ENCODE measurements at places on chromosomes 16 and 17.

DNA sequence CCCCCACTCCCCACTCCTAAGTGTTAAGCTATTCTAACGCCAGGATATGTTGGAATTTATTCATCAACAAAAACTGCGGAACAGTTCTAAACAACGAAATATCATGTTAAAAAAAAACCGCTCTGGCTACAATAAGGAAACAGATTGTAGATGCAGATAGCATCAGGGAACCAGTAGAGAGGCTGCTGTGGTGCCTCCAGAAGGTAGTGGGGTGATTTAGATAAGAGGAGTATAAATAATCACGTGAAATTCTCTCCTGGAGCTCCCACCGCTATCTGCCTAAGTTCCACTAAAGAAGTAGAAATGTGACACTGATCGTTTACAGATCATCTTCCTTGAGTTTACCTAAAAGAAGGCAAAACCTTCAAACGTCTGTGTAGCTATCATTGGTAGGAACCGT is 8.0 kb downstream of the AHSP start:
- no peak for DNase-seq

DNA sequence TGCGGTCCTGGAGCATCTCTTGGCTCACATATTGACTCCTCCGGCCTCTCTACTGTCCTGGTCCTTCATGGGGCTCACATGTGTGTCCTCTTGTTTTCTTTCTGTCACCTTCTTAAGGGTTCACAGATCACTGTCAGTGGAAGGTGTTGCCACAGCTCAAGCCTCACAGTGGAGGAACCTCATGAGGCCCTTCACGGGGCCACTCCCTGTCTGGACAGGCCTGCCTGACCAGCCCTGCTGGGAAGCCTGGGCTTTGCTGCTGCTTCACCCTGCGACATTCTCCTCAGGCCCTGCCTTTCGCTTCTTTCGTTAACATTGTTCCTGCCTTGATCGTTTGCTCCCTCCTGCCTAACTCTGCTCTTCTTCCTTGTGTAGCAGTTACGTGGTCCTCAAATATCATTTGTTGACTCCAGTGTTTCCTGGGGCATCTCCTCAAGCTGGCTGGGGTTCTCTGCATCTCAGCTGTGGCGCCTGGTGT is 55.9 kb downstream of the WDR45B start:
- DNase-seq = no peak

DNA sequence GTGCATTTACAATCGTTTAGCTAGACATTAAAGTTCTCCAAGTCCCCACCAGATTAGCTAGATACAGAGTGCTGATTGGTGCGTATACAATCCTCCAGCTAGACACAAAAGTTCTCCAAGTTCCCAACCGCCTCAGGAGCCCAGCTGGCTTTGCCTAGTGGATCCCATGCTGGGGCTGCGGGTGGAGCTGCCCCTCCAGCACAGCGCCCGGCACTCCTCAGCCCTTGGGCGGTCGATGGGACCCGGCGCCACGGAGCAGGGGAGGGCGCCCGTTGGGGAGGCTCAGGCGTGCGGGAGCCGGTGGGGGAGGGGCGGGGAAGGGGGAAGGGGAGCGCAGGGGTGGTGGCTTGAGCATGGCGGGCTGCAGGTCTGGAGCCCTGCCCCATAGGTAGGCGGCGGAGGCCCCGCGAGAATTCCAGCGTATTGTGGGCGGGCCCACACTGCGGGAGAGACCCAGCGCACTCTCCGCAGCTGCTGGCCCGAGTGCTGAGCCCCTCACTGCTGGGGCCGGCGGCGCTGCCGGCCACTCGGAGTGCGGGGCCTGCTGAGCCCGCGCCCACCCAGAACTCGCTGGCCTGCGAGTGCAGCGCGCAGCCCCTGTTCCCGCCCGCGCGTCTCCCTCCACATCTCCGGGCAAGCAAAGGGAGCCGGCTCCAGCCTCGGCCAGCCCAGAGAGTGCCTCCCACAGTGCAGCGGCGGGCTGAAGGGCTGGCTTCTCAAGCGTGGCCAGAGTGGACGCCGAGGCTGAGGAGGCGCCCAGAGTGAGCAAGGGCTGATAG is 907.5 kb downstream of the CDH8 start:
- no peak for DNase-seq

- no peak for DNase-seq
Observed at GRCh38 chr17:1995907-1996799, 29.0 kb downstream of the RTN4RL1 start.

- no peak for DNase-seq
Observed at GRCh38 chr17:33050611-33051140, 59.0 kb downstream of the SPACA3 start.

- DNase-seq = no peak
Observed at GRCh38 chr17:48625495-48626244, 488 bp downstream of the HOXB9 start.

- peak; percentile 42 for DNase-seq
Observed at GRCh38 chr16:12721841-12722421, 81.8 kb downstream of the CPPED1 start.

GRCh38 chr17:50014471-50015088 is 19.6 kb upstream of the DLX3 start:
- DNase-seq = no peak

- no peak for DNase-seq
Observed at GRCh38 chr16:20510323-20510722, 59.0 kb downstream of the ACSM2A start.

GRCh38 chr16:85673529-85674417 is 15.0 kb downstream of the GINS2 start:
- DNase-seq = no peak

GRCh38 chr17:60729854-60730253 is 52.2 kb downstream of the BCAS3 start:
- no peak for DNase-seq

DNA sequence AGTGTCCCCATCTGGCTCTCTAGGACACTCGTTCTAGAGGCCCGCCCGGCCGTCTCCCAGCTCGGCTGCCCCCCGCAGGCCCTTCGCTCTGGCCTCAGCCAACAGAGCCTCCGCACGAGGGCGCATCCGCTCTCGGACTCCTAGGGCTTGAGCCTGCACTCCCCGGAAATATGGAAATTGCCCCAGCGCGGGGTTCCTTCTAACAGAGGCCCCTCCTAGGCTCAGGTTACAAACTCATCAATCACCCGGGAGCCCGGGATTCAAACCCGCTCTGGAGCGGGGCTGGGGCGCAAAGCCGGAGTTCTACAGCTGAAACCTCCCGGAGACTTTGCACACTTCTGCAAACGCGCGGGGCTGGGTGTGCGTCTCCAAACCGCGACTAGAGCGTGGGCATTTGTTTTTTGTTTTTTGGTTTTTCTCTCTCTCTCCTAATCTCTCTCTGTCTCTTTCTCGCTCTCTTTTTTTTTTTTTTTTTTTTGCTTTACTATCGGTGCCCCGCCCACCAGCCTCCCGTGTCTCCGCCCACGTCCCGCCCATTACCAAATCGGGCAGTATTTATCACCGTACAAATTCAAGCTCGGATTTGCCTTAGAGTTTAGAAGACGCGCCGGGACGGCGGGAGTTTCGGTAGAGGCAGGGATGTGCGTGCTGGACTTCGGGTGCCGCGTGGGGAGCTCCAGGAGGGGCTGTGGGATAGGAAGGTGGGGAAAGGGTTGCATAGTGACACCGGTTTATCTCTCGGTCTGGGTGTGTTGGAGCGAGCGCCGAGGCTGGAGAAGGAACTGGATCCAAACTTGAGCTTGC is 2.4 kb upstream of the FOXL1 start:
- DNase-seq = no peak

DNA sequence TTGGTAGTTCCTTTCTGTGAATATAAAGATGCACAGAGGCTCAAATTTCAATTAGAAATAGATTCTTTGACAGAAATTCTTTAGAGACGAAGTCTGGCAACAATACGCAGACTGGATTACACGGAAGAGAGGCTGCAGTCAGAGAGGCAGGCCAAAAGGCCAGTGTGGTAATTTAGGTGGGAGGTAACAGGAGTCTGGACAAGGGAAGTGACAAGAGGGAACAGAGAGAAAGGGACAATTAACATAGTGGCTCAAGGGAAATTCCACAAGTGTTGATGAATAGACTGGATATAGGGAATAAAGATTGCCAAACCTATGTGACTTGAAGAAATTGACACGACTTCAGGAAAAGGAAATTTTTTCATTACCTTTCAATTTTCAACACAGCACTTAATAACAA is 54.6 kb downstream of the STX8 start:
- DNase-seq = no peak

- no peak for DNase-seq
Observed at GRCh38 chr16:23152386-23153178, 3.3 kb upstream of the USP31 start.

- DNase-seq = no peak
Observed at GRCh38 chr17:596763-597644, 117.6 kb downstream of the VPS53 start.

DNA sequence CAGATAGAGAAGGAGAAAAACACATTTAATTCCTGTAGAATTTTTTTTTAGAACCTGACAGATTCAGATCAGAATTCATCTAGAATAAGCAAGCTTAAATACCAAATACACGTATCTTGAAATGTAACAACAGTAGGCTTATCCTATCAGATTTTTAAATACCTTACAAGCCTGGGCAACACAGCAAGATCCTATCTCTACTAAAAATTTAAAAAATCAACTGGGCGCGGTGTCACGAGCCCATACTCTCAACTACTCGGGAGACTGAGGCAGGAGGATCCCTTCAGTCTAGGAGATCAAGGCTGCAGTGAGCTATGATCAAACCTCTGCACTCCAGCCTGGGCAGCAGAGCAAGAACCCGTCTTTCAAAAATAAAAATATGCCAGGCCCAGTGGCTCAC is 13.5 kb downstream of the ACOX1 start:
- DNase-seq = no peak

DNA sequence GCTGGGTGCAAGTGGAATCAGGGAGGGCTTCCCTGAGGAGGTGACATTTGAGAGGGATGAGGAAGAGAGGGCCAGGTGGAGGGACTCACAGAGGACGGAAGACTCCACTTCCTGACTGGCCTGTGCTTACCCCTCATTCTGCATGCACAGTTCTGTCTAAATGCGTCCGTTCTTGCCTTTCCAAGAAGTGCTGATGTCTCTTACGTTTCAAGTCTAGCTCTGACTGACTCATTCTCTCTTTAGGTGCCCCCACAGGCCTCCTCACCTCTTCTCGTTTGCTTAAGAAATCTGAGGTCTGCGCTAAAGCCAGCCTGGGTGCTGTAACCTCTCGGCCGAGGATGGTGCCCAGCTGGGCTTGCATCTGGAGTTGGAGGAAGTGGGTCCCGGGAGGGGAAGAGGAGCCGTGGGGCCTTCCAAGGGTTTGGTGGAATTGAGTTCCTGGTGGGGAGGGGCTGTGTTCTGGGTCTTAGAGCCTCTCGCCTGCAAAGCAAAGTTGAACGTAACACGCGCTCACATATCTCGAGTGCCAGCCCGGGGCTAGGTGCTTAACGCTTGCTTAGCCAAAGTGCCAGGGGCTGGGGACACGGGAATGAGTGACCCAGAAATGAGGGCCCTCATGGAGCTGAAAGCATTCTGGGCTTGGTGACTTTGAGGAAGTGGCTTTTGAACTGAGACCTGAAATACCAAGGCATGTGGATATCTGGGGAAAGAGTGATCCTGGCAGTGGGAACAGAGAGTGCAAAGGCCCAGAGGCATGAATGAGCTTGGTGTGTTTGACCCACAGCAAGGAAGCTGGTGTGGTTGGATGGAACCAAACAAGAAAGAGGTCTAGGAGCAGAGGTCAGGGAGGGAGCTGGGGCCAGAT is 4.8 kb downstream of the IL4R start:
- no peak for DNase-seq
